AG10803 (cell line): ENCODE measurements at places on chromosomes 16 and 17.

GRCh38 chr17:66485309-66485947, 183.0 kb downstream of the PRKCA start:
- no peak for DNase-seq

DNA sequence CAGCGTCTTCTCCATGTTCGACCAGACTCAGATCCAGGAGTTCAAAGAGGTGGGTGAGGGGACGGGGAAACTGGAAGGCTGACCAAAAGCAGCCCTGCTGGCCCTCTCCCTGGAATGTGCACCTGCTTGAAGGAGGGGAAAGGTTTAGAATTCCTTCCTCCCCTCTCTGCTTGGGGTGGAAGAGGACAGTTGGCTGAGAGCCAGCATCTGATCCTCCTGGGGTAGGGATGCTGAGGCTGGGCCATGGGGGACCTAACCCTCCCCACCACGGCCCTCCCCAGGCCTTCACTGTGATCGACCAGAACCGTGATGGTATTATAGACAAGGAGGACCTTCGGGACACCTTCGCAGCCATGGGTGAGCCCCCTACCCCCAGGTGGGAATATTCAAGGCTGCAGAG, 1.3 kb downstream of the MYL11 start:
- DNase-seq = no peak

GRCh38 chr16:47774661-47775060, 313.5 kb downstream of the PHKB start:
- DNase-seq = no peak

GRCh38 chr17:13563866-13564265, 37.9 kb downstream of the HS3ST3A1 start:
- no peak for DNase-seq

DNA sequence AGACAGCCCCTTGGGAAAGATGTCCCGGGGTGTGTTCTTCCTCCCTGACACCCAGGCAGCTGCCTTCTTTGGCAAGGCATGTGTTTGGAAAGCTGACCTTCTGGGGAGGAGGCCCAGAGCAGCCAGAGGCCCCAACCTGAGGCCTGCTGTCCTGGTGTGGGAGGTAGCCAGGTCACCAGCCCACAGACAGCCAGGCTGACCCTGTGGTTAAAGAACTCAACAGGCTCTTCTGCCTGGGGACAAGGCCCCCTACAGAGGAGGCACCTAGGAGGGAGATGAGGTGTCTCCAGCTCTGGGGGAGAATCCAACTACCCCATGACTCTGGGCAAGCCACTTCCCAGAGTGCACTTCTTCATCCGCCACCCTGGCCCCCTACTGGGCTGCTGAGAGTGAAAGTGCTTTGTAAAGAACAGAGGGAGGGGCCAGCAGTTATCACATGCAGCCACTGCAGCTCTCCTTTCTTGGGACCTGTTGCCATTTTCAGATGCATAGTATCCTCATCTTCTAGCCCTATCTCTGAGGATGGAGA, 13.1 kb upstream of the SREBF1 start:
- peak; percentile 37 for DNase-seq

DNA sequence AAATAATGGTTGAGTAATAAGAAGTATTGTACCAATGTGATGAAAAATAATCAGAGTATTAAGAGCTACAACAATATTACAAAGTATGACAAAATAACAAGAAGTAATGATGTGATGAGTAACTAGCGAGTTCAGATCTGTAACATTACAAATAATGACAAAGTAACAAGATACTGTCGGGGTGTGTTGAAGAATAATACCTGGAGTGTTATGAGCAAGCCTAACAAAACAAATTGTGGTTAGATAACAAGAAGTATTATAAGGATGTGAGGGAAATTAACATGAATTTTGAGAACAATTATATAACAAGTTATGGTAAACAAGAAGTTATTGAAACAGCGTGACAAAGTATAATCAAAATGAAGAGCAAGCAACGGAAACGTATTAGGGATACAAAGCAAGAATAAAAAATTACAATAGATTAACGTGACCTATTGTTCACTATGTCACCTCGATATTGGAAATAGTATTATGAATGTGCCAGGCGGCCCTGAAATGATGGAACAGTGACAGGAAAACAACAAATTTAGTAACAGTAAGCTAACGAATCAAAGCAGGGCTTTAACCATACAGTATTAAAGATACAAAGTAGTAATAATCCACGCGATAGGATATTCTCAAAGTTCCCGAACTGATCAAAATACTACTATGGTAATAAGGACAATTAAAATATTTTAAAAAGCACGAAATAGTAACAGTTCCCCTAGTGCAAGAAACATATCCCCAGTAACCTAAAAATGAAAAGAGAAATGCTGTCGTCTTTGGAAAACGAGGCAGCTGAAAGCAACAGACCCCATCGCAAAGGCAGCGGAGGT, 1.6 kb downstream of the TBX4 start:
- no peak for DNase-seq

GRCh38 chr17:66495035-66495434, 192.6 kb downstream of the PRKCA start:
- DNase-seq = no peak

GRCh38 chr17:40694584-40694983, 9.0 kb downstream of the KRT24 start:
- no peak for DNase-seq

GRCh38 chr17:80219013-80219762, 945 bp downstream of the SGSH start:
- peak; percentile 82 for DNase-seq

GRCh38 chr16:81716478-81717225, 62.4 kb upstream of the PLCG2 start:
- no peak for DNase-seq
